Esophagus squamous epithelium (tissue), 5 donors: ENCODE measurements at places on chromosomes 7 and 10.

DNA sequence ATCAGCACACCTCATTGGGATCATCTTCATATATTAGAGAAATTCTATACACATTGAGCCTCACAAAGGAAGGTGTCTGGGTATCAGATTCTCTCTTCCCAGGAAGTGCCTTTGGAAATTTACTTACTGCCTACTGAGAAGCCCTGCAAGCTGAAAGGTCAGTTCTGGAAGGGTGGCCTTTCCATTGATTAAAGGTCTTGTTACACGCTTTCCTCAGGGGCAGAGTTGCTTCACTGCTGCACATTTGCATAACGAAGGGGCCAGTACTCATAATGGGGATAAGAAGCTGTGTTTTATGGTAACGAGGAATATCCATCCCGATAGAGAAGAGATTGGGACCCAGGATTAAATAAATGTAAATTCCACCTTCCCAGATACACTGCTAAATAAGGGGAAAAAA is 19.4 kb upstream of the IL15RA start:
- no peak for DNase-seq

- DNase-seq = no peak
These were observed 228.7 kb upstream of the PLXNA4 start for GRCh38 chr7:132804849-132805485.

- no peak for DNase-seq
These were observed 8.8 kb upstream of the ABI1 start for GRCh38 chr10:26869528-26869927.

DNA sequence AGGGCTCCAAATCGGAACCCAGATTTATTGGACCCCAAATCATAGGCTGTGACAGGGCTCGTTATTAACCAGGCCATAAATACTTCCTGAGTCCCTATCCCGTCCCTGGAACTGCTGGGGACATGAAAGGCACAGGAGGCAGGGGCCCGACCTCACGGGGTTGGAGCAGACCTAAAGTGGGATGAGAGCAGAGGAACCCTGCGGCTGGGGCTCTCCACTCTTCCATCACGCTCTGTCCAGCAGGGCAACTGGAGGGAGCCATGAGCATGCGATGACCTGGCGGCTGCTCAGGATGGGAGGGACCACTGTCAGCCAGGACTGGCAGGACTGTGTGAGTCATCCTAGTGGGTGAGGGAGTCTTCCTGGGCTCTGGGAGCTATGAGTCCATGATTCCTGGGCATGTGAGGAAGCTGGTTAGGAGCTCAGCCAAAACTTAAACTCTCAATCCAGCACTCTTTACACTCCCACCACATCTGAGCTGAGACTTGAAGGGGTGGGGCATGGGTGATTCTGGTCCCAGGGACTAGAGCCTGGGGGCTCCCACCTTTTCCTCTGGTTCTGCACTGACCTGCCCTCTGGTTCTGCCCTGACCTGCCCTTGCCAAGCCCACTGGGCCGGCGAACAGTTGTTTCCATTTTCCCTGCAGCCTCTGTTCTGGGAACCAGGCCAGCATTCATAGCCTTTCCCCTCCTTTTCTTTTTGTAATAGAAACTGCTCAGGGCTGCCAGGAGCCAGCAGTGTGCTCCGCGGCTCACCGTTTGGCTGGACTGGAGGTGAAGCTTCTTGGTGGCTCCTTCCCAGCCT is 47.1 kb downstream of the SYPL1 start:
- no peak for DNase-seq

- no peak for DNase-seq
These were observed 19.7 kb downstream of the SUFU start for GRCh38 chr10:102523250-102524029.

- no peak for DNase-seq
These were observed 37.5 kb upstream of the TPK1 start for GRCh38 chr7:144873316-144873845.

DNA sequence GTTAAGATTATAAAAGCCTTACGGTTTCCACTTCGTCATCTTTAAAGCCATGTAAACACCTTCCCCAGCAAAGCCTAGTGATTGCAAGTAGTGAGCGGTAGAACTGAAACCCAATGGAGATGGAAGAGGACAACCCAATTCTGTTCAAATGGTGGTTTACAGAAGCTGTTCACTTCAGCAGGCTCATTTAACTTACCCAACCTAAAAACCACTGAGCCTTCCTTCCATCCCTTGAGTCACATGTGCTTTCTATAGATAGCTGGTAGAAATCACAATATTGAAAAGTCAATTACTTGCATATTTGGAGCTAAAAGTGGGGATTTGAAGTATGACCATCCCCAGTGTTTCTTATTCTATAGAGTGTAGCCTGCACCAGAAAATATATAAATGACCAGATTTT is 667.7 kb downstream of the SUGCT start:
- no peak for DNase-seq

- DNase-seq = no peak
These were observed 26.4 kb downstream of the STEAP1 start for GRCh38 chr7:90180649-90181048.

GRCh38 chr7:84913731-84914130 is 273.1 kb downstream of the SEMA3D start:
- no peak for DNase-seq

GRCh38 chr7:139626817-139627216 is 103.3 kb downstream of the CLEC2L start:
- no peak for DNase-seq

GRCh38 chr7:17126413-17127268 is 171.8 kb upstream of the AHR start:
- DNase-seq = no peak

- DNase-seq = no peak
These were observed 37.4 kb downstream of the TSPAN14 start for GRCh38 chr10:80491251-80492102.

DNA sequence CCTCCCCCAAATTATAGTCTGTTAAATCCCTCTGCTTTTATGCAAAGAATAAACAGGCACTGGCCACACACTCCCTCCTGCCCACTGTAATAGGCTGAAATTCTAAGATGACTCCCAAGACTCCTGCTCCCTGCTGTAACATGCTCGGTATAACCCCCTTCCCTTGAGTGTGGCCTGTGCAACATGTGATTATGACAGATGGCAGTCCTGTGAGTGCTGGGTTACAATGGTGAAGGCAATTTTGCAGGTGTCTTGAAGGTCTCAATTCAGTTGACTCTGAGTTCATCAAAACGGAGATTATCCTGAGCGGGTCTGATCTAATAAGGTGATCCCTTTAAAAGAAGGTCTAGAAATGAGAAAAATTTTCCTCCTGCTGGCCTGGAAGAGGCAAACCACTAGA is 55.9 kb downstream of the CREB3L2 start:
- DNase-seq = no peak

DNA sequence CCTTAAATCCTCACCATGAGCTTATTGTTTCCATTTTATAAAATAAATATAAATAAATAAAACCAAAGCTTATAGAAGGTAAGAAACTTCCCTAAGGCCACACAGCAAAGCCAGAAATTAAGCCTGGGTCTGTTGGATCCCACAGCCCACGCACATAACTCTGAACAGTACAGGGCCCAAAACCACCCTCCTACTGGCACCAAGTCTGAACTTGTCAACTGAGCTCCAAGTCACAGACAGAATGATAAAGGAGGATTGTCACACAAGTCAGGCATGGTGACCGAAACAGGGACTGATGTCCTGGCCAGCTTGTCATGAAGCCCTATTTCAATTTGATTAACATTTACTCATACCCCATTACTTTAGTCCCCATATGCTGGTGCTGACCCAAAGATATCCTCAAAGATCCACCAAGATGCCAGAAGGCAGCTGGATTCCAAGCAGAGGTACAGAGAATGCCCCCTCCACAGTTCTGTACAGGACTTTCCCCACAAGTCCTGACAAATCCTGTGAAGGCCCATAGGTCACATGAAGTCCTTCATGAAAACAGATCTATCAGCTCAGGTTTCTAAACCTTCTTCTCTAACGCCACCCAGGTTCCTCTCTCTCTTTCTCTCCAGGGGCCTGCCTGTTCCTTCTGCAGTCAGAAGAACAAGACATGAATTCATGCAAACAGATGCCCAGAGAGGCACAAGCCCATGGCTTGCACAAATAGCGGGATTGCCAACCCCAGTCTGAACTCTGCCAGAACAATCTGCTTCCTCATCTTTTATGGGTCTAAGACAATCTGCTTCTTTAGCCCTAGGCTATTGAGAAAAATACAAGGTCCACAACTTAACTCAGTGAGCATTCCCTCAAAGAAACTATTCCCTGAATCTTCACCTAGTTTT is 60.9 kb downstream of the GLI3 start:
- DNase-seq = no peak

DNA sequence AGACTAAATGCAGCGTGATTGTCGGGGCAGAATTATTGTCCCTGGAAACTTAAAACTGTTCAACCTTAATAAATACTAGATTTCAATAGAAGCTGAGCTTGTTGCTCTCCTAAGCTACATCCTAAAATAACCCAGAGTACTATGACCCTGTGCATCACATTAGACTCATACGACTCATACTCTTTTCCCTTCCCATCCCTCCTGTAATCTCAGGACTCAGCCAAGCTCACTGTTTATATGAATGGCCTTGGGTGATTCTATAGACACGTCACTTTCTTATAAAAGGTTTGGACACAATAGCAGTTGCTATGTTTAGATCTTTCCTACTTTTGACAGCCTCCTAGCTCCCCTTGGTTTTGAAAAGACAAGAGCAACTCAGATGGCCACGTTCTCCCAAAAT is 17.2 kb downstream of the TCF7L2 start:
- DNase-seq = no peak

DNA sequence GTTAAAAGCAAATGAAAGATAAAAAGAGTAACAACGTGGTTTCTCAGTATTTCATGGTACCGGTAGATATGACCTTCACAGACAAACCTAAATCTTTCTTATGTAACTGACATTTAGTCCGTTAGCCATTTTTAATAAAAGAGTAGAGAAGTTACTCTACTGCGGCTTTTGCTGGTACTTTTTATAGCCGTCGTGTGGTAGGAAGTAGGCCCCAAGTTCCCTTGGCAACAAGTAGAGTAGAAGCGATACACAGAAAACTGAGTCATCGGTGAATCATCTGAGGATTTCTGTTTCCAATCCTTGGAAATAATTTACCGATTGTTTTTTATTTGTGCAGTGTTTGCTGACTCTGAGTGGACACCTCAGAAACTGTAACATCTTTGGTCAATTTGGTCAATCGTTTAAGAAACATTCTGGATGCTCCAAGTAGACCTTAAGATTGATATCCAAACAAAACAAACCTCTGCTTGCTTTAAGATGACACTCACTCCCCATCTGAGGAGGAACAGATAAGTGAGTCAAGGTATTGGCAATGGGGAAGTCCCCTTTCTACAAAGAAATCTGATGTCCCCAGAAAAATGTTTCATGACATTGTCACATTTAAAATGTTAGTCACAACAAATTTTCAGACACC is 63.9 kb upstream of the AHR start:
- DNase-seq = no peak

DNA sequence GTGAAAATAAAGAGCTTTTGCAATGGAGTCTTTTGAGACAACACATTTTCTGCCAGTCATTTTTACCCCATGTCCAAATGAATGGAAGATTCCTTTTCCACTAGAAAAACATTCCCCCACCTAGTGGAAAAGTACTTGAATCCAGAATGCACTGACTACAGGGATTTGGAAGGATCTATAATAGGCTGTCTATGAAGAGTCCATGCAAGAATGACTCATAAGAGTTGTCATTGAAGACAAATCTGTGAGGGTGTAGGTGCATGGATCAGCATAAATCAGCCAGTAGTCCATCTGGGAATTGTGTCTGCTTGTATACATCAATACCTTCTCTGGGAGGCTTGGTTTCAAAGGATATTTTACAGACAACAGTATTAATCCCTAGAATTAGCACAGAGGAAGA is 32.5 kb upstream of the TRUB1 start:
- DNase-seq = no peak

GRCh38 chr7:79050603-79051002 is 402.9 kb downstream of the MAGI2 start:
- DNase-seq = no peak

GRCh38 chr7:127933146-127933545 is 98.1 kb downstream of the LRRC4 start:
- no peak for DNase-seq

GRCh38 chr7:45718464-45719330 is 144.5 kb downstream of the ADCY1 start:
- DNase-seq = no peak

- no peak for DNase-seq
These were observed 127.1 kb upstream of the MTPN start for GRCh38 chr7:136104269-136104603.

DNA sequence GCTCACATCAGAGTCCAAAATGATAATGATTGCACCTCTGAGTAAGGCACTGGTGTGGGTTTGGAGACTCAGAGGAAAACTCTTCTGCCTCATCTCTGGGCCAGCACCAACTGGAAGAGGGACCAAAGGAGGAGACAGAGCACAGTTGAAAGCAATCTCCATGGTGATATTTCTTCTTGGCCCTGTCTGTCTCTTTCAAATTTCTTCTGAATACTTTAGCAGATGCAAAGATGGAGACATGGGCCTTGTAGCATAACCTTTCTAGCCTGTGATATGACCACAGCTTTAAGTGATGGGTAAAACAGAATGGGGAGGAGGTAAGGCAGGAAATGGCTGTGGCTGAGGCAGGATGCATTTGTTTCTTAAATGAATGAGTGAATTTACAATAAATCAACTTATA is 12.2 kb upstream of the GIMAP7 start:
- DNase-seq = no peak

- no peak for DNase-seq
These were observed 55.2 kb downstream of the TWIST1 start for GRCh38 chr7:19062216-19062615.

- DNase-seq = no peak
These were observed 2.0 kb downstream of the HPSE2 start for GRCh38 chr10:99233689-99234037.

DNA sequence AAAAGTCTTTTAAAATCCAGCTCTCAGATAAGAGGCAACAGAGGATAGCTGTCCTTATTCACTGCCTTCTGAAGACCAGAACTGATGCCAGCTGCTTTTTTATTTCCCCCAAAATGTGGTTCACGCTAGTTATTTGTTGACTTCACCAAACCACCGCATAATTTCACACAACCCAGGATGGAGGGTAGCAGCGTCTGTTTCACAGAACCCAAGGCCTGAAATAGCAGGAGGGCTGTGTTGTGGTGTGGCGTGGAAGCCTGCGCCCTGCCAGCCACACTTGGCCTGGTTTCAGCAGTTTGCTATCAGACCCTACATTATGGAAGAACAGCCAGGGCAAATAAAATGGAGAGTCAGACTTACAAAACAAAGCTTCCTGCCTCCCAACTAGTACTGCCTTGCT is 155.4 kb downstream of the DYNC1I1 start:
- no peak for DNase-seq

DNA sequence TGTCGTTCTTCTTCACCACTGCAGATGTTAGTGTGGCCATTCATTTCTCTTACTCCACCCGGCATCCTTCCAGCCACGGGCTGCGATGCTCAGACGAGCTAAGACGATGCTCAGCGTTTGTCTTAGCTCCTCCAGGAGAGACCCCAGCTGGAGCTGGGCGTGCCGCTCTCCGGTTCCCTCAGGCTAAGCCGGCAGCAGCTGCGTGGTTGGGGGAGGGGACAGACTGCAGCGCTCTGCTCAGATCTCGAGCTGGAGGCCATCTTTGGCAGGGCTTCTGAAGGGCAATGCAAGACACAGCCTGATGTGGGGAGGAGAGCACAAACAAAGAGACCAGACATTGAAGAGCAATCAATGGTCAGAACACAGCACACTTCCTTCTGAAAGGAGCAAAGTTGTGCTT is 4.8 kb downstream of the INA start:
- no peak for DNase-seq
